ENCODE measurements at places on chromosomes 13 and 19.
A peak's percentile ranks its signal among the peaks of the same experiment; 100 is the strongest.

- peak; percentile 70 for DNase-seq
Measured at GRCh38 chr19:53055117-53055516, 10.6 kb downstream of the ERVV-2 start.

GRCh38 chr19:56829596-56829995 lies 10.9 kb downstream of the PEG3 start:
- DNase-seq, result no peak

DNA sequence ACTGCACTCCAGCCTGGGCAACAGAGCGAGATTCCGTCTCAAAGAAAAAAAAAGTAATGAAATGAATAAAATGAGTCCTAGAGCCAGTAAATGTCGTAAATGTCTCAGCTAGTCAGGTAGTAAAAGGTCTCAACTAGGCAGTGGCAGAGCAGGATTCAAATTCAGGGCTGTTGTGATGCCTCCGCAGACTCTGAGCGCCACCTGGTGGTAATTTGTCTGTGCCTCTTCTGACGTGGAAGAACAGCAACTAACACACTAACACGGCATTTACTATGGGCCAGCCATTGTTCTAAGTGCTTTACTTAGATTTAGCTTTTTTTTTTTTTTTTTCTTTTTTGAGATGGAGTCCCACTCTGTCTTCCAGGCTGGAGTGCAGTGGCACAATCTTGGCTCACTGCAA lies 30.2 kb downstream of the CYP2F1 start:
- DNase-seq, result peak; percentile 88

DNA sequence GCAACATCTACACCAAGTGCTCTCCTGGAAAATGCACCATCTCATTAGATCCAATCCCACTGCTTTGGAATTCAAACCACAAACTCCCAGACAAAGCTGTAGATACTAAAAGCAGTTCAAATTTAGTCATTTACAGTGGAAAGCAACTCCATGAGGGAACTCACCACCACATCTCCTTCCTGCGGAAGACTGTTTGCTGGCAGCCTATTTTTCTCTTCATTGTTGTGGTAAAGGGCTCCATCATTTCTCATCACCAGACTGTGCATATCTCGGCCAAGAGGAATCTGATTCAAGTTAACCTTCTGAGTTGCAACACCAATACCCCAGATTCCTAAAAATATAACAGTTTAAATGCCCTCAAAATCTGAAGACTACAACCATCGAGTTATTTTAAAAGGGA lies 8.4 kb downstream of the SPRYD7 start:
- DNase-seq, result no peak

GRCh38 chr19:39335168-39335548 lies 685 bp downstream of the GMFG start:
- DNase-seq, result no peak

DNA sequence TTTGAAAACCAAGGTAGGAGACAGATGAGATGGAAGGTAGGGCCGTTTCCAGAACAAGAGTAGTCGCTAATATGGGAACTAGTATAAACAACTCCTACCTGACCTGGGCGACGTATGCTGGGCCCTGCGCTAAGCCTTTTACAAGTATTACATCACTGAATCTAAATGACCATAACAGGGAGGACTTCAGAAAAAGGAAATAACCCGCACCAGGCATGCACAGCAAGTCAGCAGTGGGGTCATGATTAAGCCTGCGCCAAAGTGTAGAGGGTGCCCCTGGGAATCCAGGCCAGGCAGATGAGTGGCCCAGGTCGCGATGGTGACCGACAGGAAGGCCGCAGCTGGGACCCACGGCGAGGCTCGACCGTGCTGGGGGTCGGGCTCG lies 613 bp downstream of the ATP13A1 start:
- DNase-seq, result peak; percentile 60

- peak; percentile 64 for DNase-seq
Measured at GRCh38 chr13:42633495-42633894, 59.5 kb downstream of the TNFSF11 start.

GRCh38 chr13:38582133-38582532 lies 104.7 kb upstream of the FREM2 start:
- peak; percentile 82 for DNase-seq

- DNase-seq, result no peak
Measured at GRCh38 chr19:50601407-50602088, 33.3 kb upstream of the LRRC4B start.

GRCh38 chr19:30111021-30111855 lies 169.2 kb downstream of the URI1 start:
- DNase-seq, result no peak

- DNase-seq, result no peak
Measured at GRCh38 chr19:48451624-48452023, 3.8 kb upstream of the KCNJ14 start.

DNA sequence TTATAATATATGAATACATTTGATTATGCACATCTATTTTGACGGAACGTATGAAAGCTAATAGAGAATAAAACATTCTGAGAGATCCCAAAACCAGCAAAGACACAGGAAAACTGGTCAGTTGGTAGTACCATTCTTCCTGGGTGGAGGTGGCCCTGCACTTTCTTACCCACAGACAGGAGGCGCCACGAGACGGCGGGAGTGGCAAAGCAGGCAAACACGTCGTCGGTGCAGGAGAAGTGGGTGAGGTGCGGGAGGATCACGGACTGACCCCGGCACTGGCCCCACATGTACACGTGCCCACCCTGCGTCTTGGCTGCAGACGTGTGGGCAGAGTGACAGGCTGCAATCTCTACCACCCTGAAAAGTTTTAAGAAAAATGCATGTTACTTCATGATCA lies 36.1 kb downstream of the RCBTB1 start:
- no peak for DNase-seq

DNA sequence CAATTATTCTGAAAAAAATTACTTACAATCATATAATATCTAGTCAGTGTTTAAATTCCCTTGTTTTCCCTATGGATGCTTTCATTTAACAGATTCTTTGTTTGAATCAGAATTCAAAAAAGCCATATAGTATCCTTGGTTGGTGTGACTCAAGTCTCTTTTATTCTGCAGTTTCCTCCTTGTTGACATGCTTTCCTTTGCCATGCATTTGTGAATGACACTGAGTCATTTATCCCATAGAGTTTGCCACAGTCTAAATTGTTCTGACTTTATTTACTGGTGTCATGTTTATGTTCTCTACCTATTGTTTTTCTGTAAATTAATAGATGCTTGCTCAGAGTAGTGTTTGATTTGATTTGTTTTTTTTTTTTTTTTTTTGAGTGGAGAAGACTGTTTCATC lies 893.8 kb upstream of the SLC10A2 start:
- DNase-seq, result no peak

DNA sequence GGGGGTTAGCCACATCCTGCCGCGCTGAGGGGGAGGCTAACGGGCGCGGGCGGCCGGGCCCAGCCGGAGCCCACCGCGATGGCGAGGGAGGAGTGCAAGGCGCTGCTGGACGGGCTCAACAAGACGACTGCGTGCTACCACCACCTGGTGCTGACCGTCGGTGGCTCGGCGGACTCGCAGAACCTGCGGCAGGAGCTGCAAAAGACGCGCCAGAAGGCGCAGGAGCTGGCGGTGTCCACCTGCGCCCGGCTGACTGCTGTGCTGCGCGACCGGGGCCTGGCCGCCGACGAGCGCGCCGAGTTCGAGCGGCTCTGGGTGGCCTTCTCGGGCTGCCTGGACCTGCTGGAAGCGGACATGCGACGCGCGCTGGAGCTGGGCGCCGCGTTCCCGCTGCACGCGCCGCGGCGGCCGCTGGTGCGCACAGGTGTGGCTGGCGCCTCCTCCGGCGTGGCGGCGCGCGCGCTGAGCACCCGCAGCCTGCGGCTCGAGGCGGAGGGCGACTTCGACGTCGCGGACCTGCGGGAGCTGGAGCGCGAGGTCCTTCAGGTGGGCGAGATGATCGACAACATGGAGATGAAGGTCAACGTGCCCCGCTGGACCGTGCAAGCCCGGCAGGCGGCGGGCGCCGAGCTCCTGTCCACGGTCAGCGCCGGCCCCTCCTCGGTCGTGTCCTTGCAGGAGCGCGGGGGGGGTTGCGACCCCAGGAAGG lies 692 bp downstream of the RGS9BP start:
- DNase-seq, result peak; percentile 75

GRCh38 chr13:28031896-28032288 lies 43.4 kb upstream of the URAD start:
- DNase-seq, result no peak

GRCh38 chr19:12783291-12783848 lies 7.9 kb upstream of the JUNB start:
- no peak for DNase-seq

- DNase-seq, result no peak
Measured at GRCh38 chr13:29131159-29131558, 311.0 kb downstream of the MTUS2 start.

GRCh38 chr19:48674921-48675824 lies 2.4 kb upstream of the NTN5 start:
- peak; percentile 91 for DNase-seq

DNA sequence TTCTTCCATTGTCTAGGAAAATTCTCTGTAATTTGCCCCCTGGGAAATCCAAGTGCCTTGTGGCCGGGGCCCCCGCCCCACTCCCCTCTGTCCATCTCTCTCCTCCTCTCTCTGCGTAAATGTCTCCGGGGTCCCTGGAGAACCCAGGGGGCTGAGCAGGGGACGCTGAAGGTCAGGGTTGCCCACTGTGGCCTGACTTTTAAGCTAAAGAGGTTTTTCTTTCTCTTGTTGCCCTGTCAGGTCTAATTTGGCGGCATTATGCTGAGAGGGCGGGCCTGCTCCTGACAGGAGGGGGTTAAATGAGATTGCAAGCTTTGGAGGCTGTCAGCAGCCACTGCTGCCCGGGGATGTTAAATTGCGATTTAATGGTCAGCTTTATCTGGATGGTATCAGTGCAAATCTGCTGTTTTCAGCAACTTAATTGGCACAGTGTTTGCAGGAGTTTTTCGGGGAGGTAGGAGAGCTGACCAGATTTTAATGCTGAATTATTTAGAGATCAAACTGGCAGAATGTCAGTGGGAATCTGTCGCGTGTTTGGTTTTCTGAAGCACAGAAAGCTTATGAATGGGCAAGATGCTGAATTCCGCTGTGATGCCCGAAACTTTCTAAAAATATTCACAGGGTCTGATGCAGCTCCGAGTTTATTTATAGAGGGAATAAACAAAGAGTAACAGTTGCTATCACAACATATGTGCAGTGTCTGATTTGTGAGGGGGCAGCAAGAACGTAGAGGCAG lies 93.2 kb upstream of the SOX1 start:
- no peak for DNase-seq

DNA sequence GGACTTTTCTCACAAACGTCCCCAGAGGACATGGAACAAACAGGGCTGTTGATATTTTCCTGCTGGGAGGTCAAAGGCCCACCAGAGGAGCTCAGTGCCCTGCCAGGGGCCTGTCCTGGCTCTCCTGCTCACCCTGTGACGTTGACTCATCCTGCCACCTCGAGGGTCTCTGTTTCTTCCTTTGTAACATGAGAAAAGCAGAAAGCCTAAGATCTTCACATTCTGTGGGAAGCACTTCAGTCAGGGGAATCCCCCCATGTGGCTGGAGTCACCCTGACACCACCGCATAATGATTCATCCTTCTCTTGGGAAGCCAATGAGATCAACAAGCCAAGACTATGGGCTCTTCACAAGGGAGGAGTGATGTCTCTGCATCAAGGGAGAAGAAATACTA lies 147.9 kb downstream of the KATNAL1 start:
- no peak for DNase-seq

DNA sequence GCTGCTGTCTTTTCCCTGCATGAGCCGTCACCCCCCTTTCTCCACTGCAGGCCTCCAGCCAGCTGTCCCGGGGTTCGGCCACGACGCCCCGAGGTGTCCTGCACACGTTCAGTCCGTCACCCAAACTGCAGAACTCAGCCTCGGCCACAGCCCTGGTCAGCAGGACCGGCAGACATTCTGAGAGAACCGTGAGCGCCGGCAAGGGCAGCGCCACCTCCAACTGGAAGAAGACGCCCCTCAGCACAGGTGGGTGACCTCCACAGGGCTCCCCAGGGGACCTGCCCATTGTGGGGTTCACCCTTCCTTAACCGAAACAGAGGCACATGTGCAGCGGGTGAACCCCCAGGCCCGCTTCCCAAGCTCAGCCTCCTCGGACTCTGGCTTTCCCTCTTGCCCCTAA lies 13.1 kb downstream of the TSSK6 start:
- DNase-seq, result no peak

- DNase-seq, result no peak
Measured at GRCh38 chr13:108943842-108944241, 314.4 kb downstream of the MYO16 start.

All from DMS53 (cell line).